ENCODE measurements at places on chromosomes 2 and 18.

- no peak for DNase-seq
- H3K4me1 ChIP-seq, result peaks cover 5% of the 10 kb centered on the region
- H3K36me3 ChIP-seq, result no peaks in the 10 kb centered on the region
- no peak overlapping the region for H3K27ac ChIP-seq
Observed at GRCh38 chr18:9704233-9705118, 3.6 kb upstream of the RAB31 start.

- H3K27ac ChIP-seq, result no peak overlapping the region
- no peak overlapping the region for H3K4me3 ChIP-seq
- H3K27me3 ChIP-seq, result no peaks in the 10 kb centered on the region
- H3K36me3 ChIP-seq, result no peaks in the 10 kb centered on the region
Observed at GRCh38 chr2:180334514-180334913, 327.4 kb upstream of the CWC22 start.

GRCh38 chr2:20207051-20207450, 17.9 kb downstream of the SDC1 start:
- DNase-seq, result no peak
- H3K4me3 ChIP-seq, result no peak overlapping the region
- peaks cover 2% of the 10 kb centered on the region for H3K4me1 ChIP-seq
- H3K27ac ChIP-seq, result no peak overlapping the region
- H3K36me3 ChIP-seq, result peaks cover 46% of the 10 kb centered on the region

- peaks cover 2% of the 10 kb centered on the region for H3K4me1 ChIP-seq
- no peak for DNase-seq
- no peak overlapping the region for H3K4me3 ChIP-seq
- H3K27ac ChIP-seq, result no peak overlapping the region
Observed at GRCh38 chr2:202965810-202966460, 48.7 kb upstream of the NBEAL1 start.

Measured in neuronal stem cell (in vitro differentiated cells).